Nephron progenitor cell (in vitro differentiated cells): ENCODE measurements at places on chromosomes 4 and X.

DNA sequence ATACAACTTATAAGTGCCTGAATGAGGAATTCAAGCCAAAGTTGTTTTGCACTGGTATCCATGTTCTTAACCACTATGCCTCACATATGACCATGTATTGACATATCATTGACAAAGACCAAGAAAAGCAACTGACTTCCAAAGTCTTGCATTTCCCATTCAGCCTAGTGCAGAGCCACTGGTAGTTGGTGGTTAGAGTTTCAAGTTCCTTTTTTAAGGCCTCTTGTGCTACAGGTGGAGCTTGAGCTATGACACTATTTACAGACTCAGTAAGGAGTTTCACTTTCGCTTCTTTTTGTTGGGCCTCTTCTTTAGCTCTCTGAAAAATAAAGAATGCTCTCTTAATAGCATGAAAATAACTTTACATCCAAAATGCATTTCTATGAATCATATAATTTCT lies 763.0 kb downstream of the DMD start:
- DNase-seq: no peak

- DNase-seq: no peak
Measured at GRCh38 chr4:72663828-72664227, 94.8 kb upstream of the ADAMTS3 start.

GRCh38 chrX:72083291-72083690 lies 48.4 kb downstream of the RTL5 start:
- no peak for DNase-seq

DNA sequence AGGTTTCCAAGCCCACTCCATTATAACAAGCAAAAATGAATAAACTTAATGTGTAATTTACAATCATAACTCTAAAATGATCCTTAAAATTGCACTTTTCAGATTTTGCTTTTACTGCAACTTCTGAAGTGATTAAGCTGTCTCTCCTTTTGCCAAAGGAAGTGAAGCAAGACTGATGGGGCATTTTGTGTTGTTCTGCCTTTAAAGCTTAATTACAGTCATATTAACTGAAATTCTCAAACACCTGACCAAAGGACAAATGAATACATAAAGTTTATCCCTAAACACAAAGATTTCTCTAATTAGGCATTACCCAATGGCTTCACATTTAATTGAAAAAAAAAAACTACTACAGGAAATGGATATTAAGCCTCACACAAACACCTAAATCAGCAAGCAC lies 101.8 kb downstream of the ATP11C start:
- DNase-seq: no peak

- DNase-seq: no peak
Measured at GRCh38 chr4:2275546-2276251, 13.8 kb upstream of the MXD4 start.
